ENCODE measurements at places on chromosomes 6 and 20.

DNA sequence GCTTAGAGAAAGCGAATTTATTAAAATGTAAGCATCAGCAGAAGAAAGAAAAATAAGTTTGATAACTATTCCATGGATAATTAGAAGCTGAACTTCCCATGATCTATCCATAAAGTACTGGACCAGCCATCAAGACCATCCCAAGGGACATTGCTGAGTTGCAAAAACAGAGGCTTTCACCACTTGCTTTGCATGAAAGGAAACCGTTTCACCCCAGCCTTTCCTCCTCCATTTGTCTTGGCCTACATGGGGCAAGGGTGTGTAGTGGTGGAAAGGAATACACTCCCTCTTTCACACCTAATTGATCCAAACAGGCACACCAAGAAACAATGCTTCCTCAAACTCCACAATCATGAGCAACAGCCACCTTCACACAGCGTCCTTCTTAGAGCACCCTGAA, 10.4 kb downstream of the HIVEP2 start:
- no peak for DNase-seq

DNA sequence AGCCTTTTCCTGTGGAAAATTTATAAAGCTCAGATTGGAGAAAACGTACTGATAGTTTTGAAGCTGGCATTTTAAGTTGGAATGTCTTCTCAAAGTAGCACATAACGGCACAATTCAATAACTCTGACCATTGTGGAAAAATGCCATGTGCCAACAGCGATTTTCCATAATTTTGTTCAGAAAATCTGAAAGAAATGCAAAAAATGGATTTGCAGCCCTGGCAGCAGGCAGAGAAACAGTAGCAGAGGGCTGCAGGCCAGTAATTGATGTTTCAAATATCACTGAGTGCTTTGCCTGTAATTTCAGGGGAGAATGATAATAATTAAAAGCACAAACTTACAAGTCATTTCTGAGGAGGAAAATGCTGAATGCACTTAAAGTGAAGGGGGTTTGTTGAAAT, 507.4 kb downstream of the MAFB start:
- no peak for DNase-seq

- DNase-seq = no peak
Observed at GRCh38 chr6:25369433-25370177, 90.4 kb downstream of the CARMIL1 start.

DNA sequence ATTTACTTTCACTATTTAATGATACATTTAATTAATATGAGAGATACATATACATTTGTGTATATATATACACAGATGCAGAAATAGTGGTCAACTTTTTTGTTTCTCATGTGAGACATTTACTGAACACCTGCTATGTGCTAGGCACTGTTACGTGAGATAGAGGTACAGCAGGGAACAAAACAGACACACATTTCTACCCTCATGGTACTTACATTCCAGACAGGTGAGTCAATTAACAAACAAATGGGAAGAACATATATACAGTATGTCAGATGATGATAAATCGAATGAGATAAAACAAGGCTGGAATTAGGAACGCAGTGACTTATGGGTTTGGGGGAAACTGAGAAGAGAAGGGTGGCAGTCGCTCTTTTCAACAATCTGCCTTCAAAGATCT, 5.1 kb downstream of the TFB1M start:
- DNase-seq = no peak

DNA sequence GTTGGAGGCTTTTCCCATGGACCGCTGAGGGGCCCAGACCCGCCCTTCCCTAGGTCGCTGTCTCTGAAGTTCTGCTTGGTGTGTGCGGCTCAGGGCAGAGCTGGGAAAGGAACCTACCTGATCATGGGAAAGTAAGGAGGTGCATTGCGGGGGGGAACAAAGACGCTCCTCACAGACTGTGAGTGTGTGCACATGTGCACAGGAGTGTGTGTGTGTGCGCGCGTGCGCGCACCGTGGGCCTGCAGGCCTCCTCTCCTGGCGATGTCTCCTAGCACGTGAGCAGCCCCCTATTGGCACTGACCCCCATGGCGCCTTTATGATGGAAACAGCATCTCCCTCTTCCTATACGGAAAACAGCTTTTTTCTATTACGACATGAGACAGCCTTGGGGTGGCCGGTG, 224.1 kb downstream of the TAF4 start:
- DNase-seq = no peak

DNA sequence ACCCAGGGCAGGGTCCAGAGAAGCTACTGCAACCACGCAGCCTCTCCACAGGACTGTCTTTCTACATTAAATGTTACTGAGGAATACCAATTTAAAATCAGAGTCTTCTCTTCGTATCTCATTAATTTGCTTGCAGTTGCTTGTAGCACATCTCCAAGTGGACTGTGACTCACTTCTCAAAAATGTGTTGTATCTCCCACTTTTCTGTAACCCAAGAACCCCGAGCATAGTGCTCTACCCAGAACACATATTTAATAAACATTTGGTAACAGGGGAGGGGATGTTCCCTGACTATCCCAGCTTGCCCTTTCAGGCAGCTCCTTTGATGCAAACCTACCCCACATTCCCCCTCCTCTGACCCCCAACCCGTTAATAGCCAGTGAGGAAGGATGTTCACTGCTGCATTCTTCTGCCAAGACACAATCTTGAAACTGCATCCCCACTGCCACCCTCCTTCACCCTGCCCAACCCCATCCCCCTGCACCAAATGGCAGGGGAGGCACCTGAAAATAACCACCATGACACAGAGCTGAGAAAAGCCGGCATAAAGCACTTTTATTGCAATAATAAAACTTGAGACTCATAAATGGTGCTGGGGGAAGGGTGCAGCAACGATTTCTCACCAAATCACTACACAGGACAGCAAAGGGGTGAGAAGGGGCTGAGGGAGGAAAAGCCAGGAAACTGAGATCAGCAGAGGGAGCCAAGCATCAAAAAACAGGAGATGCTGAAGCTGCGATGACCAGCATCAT, 24.2 kb downstream of the FKBP1A start:
- DNase-seq = no peak

DNA sequence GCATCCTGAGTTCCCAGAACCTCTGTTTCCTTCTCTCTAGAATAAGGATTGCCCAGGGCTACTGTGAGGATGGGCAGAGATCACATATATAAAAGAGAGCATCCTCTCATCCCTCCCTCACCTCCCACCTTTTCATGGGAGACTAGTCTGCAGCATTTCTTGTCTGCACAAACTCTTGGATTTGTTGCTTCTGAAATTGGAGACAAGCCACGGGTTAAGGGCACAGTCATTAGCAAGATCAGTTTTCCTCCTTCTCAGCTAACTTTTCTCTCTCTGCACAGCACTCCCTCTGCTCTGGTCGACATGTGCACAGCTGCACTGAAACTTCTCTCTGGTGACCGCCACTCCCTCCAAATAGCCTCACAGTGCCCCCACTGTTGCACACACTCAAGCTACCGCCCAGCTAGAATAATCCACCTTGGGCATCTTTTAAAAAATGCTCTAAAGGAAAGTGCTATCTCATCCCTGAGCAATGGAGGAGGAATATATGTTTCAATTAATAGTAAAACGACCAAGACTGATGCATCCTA, 50.9 kb upstream of the DUSP22 start:
- DNase-seq = no peak

GRCh38 chr6:136547336-136547735, 2.9 kb downstream of the MAP7 start:
- no peak for DNase-seq

GRCh38 chr6:16748025-16748319, 13.3 kb downstream of the ATXN1 start:
- no peak for DNase-seq

GRCh38 chr20:6395695-6396094, 272.9 kb upstream of the FERMT1 start:
- no peak for DNase-seq

DNA sequence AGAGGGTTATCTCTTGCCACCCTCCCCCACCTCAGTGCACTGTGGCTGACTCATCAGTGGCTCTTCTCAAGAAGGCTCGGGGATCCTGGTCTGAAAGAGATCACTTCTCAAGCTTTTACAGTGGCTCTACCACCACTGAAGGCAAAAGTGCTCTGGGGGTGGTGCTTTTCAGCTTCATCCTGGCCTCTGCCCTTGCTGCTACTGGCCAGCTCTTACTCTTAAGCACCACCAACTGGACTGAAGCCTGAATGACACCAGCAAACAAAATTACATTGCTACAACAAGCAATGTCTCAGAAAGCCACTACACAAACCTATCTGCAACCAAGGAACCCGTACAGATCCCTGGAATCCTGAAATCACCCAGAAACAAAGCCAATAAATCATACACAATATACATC, 402.1 kb downstream of the EPHA7 start:
- DNase-seq = no peak

GRCh38 chr20:31774408-31774807, 35.3 kb downstream of the TPX2 start:
- DNase-seq = no peak

GRCh38 chr6:158894193-158894592, 75.0 kb upstream of the EZR start:
- DNase-seq = no peak

- no peak for DNase-seq
Observed at GRCh38 chr20:20491110-20491783, 123.3 kb downstream of the INSM1 start.

DNA sequence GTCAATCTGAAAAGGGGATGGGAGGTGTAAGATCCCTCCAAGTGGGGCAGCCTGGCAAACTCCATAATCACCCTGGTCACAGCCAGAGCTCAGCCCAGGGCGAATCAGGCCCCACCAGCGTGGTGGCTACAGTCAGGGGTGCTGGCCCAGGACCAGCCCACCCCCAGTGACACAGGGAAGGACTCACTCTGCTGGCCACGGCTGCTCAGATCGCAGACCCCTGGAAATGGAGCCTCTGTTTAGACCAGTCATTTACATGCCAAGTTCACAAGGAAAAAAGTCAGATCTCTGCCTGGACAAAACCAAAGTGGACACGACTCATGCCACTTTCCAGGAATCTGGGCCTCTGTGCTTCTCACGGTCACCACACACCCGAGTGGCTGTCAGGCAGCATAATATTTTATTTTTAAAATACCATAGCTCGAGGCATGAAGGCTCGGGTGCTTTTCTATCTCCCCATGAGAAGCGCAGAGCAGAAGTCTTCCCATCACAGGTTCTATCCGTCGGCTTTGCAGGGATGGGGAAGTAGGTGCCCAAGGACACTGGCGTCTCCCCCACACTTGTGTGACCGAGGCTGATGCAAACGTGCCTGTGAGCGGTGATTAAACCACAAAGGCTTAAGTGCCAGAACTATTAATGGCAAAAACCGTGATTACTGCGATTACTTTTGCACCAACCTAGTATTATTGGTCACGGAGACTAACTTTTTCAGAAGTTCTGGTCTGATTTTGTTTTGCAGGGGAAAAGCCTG, 13.0 kb downstream of the PXDC1 start:
- DNase-seq = no peak

DNA sequence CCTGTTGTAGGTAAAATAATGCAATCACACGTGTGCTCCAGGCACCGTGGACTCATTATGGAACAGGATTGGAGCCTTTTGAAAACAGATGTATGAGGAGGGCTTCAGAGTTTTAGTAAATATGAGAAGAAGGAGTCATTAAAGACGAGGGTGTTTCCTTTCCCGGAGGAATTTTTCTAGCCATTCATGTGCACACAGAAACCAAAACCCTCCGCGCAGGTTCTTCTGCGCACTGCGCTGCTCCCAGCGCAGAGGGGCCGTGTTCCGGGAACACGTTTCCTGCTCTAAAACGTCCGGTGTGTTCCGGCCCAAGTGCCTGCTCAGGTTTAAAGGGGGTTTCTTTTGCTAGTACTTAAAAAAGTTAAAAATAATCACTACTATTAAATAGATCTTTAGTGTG, 11.6 kb downstream of the GPR31 start:
- no peak for DNase-seq

- DNase-seq = no peak
Observed at GRCh38 chr6:157669747-157670216, 153.3 kb upstream of the SNX9 start.

DNA sequence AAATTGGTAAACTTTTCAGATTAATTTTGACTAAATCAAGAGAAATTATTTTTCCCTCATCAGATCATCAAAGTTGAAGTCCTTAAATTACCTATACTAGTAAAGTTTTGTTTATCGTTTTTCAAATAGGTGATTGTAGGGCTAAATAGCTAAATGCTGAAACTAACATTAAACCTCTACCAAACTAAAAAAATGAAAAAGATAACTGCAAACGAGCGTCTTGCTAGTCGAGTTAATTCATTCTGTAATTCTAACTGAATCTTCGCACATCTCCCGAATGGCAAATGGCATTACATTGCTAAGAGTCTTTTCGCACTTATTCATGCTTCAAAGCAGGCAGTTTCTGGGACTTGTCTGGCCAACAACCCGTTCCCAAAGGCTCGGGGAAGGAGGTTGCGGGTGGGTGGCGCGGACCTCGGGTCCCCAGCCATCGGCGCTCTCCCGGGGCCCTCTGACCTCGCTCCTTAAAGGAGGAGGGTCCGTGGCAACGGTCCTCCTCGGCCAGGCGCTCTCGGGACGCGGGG, 43.8 kb downstream of the POPDC3 start:
- DNase-seq = no peak

- no peak for DNase-seq
Observed at GRCh38 chr6:34595332-34596184, 39.4 kb upstream of the SPDEF start.

DNA sequence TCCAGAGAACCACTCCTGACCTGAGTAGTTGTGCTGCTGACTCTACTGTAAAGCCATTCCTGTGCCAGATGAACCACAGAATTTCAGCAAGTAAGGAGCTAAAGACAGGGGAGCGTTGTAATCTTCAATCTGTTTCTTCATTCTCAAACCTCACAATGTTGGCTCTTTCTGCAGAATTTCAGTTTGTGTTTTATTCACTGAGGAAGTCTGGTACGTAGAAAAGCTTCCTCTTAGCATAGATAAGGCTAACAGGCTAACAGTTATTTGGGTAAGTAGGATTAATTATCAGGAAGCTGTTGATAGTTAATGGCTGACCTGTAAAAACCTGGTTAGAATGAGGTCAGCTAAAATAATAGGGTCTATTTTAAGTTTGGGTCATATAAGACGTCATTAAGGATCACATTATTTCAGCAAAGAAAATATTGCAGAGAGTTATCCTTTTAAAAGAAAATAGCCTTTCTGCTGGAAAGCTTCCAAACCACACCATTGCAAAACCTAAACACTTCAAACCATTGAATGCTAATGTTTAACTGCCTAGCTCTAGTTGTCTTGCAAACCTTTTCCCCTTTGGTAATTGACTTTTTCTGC, 14.1 kb upstream of the TENT5A start:
- no peak for DNase-seq

DNA sequence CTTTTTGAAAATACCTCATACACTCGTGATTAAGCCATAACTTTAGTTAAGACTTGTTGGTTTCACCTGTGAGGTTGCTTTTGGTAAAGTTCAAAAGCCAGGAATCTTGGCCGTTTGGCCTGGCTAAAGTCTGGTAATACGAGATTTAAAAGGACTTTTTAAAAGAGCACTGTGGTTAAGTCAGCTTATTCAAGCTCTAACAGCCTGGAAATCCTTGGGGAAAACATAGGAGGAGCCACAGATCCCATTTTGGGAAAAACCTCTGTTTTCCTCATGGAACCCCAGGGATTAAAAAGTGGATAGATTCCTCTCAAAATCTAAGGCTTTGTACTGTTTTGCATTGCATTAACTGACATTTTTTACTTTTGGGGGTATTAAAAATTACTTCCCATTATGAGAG, 13.7 kb upstream of the SLC22A16 start:
- no peak for DNase-seq

Measured in T-helper 17 cell (primary cell).